Glutamatergic neuron (in vitro differentiated cells): ENCODE measurements at places on chromosomes 3 and 15.

DNA sequence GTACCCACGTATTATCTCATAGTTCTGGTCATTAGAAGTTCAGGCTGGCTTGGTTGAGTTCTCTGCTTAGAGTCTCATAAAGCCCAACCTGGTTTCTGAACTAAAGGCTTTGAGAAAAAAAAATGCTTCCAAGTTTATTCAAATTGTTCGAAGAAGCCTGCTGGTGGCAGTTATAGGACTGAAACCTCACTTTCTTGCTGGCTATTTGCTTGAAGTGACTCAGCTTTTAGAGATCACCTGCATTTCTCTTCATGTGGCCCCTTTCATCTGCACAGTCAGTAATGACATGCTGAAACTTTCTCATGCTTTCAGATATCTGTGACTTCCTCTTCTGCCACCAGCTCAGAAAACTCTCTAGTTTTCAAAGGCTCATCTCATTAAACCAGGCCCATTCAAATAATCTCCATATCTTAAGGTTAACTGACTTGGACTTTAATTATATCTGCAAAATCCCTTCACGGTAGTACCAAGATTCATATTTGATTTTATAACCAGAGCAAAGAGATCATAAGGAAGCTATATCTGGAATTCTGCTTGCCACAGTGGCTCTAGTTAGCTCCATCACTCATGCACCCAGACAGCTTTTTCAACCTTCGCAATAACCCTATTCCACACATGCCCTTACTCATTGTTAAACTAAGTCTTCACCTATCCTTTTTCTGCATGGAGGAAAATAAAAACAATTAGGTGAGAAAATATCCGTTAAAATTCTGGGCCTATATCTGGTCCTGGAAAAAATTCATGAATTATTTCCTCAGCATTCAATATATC is 433.8 kb upstream of the CBLB start:
- DNase-seq = no peak

DNA sequence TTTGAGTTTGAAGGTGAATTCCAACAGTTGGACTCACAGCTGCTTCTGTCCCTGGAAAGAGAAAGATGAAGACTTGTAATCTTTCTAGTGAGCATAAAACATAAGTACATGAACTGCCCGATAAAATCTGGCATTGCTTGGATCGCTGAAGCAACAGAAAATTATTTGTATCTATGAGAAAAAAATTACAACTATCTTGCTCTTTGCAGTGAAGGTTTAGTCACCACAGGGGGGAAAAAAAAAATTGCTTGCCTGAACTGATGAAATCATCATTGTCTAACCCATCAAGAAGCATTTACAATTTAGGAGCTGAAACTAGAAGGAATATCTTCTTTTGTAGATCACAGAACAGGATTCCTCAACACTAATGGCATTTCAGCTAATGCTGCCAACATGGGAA is 20.0 kb downstream of the TMEM207 start:
- DNase-seq = no peak

DNA sequence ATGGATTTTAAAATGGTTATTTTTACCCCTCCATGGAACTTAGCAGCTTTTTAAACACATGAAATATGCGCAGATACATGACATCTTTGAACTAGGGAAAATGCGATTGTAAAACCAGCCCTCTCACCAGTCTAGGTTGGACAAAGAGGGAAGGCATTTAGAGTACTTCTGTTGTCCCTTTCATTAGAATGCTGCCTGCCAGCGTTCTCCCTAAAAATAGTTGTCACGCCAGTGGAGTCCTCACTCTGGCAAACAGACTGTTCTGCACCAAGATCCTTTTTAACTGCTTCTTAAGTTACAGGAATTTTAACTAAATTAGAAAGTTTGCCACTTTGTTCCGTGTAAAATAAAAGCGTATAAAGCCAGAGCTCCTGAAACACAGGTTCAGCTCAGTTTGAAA is 295.3 kb downstream of the VPS13C start:
- no peak for DNase-seq

DNA sequence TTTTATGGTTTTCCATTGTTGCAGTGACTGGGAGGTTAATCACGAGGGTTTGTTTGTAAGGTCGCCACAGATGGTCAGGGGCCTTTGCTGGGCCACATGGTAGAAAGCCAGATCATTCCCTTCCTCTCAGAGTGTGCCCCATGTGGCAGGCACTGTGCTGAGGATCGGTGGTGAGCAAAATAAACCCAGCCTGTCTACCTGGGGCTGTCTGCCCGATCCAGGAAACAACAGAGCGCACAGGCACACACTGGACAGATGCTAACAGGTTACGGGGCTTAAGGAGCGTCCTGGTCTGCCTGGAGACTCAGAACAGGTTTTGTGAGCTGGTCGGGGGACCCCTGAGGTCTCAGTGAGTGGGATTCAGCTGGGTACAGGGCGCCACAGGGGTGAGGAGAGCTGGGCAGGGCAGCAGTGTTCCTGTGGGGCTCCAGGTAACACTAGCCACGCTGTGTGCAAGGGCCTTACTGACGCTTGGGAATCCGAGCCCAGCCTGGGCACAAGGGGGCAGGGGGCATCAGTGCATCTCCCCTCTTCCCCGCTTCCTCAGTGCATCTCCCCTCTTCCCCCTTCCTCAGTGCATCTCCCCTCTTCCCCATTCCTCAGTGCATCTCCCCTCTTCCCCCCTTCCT is 136.4 kb downstream of the DNAJB8 start:
- no peak for DNase-seq

GRCh38 chr3:126442856-126443242 is 32.8 kb downstream of the ZXDC start:
- DNase-seq = no peak

DNA sequence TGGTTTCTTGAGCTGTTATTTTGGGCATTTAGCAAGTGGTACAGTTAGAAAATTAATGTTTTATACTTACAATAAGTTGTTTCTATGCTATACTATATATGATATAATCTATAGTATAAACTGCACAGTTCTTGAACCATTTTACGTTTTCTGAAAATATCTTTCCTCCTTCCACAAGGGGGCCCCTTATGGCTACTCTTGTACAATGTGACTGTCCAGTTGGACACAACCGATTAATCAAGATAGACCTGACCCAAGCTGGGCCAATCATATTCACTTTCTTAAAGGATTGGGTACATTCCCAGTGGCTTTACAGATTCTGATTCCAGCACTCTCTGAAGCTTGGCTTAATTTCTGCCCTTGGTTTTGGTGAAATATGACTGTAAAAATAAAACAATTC is 953.4 kb downstream of the AGBL1 start:
- no peak for DNase-seq

GRCh38 chr3:11059799-11060115 is 67.2 kb downstream of the SLC6A1 start:
- DNase-seq = no peak

- DNase-seq = no peak
Measured at GRCh38 chr3:23837286-23837685, 31.5 kb downstream of the UBE2E1 start.

DNA sequence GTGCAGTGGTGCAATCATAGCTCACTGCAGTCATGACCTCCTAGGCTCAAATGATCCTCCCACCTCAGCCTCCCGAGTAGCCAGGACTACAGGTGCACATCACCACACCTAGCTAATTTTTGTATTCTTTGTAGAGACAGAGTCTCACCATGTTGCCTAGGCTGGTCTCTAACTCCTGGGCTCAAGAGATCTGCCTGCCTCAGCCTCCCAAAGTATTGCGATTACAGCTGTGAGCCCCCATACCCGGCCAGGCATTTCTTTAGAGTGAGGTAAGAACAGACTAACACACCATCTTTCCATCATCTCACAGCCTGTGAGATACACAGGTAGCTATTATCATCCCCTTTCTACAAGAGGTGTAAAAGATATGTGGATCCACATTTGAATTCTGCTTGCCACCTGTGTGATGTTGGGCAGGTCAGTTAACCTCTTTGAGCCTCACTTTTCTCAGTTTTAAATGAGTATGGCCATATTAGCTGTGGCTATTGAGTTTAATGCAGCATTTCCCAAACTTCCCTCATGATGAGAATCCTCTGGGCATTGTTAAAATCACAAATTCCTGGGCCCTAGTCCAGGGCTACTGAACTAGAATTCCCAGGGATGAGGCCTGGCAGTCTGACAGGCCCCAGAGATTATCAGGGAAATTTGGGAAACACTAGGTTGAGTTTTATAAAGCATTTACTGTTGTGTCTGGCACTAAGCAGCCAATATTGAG is 46.0 kb downstream of the ANP32A start:
- DNase-seq = no peak

DNA sequence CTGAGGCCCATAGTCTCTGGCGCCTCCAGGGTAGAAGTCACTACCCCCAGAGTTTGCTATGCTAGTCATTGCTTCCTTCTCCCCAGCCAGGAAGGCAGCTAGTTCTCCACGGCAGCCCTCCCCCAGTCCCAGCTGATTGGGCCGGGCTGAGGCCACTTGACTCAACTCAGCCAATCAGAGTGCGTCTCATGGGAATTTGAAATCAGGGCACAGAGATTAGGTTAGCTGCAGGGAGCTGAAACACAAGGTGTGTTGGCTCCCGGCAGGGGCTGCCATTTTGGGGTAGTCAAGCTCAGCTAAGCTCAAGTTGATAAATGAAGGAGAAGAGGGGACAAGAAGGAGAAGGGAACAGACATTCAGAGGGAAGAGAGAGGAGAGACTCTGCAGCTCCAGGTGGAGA is 32.8 kb downstream of the LINGO1 start:
- DNase-seq = peak; percentile 56

DNA sequence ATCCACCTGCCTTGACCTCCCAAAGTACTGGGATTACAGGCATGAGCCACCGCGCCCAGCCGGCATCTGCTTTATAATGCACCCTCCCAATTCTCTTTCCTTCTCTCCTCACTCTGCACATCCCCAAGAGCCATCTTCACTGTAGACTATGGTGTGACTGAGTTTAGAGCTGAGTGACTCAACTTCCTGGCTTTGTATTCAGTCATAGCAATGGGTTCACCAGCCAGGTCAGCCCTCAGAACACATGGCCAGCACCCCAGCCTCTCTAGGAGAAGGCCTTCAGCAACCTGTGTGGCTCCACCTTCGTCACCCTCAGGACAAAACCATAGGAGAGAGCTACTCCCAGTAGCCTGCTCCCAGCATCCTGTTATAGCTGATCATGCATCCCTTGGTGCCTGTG is 33.0 kb downstream of the ARID3B start:
- DNase-seq = no peak

- DNase-seq = no peak
Measured at GRCh38 chr3:72655131-72655551, 193.1 kb downstream of the SHQ1 start.

DNA sequence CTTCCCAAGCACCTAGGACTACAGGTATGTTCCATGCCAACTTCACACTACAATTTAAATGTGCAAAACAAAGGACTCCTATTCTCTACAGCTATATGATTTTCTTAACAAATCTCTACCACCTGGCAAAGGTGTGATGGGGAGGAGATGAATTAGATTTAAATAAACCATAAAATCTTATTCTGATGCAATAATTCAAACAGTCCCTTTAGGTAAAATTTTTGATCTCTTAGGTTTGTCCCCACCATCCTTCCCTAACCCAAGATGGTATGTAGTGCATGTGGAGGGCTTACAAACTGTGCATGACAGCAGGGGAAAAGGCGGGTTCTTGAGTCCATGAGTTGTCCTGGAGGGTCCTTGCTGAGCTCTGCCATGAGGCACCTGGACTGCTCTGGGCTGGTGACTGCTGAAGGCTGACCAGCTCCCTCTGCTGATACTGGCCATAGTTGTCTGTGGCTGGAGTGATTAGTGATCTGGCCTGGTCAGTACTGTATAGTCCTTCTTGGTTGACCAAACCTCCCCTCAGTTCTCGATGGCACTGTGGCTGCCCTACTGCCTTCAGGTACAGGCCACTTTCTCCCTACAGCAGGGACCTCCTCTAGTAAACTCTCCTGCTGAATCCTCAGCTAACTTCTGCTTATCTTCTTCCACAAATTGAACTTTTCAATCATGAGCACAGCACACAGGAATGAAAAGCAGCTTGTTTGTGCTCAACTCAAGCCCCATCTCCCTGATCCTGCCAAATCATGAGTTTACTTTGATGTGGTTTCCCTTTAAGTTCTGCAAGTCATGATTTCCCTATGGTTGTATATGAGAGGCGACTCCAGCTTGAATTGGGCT is 30.1 kb downstream of the CFAP161 start:
- no peak for DNase-seq

GRCh38 chr15:41730543-41730942 is 43.7 kb upstream of the MAPKBP1 start:
- DNase-seq = no peak

GRCh38 chr15:51090753-51091152 is 4.0 kb downstream of the TNFAIP8L3 start:
- DNase-seq = no peak

DNA sequence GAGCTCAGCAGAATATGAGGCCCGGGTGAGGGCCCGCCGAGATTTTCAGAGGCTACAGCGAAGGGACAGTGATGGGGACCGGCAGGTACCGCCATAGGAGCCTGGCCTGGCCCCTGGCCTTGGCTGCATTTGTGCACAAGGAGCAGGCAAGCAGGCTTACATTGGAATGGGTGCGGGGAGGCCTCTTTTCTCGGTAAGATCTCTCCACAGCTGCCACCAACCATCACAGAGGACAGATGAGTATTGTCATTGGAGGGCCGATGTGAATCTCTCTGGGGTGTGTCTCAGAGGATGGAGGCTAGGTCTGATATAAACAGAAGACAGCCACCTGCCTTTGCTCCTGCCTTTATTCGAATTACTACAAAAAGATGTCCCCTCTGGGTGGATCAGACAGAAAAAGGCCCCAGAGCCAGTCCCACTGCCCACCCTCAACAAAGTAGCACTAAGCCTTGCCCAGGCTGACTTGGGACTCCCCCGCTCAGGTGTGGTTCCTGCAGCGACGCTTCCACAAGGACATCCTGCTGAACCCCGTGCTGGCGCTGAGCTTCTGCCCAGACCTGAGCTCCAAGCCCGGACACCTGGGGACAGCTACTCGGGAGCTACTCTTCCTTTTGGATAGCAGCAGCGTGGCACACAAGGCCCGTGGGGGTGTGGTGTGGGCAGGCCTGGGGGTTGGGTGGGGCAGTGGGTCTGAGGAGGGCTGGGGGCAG is 5.4 kb downstream of the VWA5B2 start:
- DNase-seq = no peak

DNA sequence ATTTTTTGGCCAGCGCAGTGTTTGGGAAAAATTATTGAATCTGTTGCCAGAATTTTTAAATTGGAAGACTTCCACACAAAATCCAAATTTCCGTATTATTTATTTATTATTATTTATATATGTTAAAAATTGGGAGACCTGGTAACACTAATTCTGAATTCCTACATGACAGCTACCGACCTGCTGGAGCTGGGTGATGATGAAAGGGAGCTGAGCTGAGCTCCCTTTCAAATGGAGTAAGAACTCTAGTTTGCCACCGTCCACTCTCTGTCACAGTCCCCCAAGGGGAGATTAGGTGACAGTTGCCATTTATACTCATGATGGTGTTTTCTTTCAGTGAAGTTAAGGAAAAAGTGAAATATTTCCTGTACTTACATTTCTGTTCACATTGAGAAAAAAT is 1.4 kb downstream of the CRTC3 start:
- DNase-seq = no peak

DNA sequence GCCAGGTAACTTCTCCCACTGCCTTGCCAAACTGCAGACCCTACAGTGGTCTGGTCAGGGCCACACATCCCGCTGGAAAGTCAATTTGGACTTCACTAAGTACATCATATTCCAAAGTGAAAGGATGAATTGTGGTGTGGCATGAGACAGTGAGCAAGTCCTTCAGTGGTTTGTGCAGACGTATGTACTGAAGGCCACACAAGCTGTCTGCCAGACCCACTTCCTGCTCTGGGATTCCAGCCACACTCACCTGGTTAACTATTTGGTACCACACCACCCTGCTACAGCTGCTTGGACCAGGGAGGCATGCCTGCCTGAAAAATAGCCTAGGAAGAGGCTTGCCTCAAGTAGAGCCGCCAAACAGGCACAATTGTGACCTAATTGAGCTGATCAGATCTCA is 94.1 kb upstream of the STRIT1 start:
- DNase-seq = no peak
